ENCODE measurements at places on chromosomes 12 and 14.

DNA sequence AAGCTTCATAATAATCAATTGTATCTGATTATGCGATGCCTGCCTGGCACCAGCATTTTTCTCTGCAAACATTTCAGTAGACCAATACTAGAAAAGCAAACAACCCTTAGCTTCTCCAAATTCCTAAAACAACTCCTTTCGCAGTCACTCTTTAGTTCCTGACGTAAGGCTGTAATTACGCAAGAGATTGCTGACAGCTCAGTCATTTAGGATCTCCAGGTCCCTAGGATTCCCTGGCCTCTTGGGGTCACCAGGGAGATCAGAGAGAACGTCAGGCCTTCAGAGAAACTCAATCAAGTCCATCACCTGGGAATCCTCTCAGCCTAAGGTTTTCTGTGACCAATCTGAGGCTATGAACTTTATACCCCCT is 390.6 kb downstream of the PAWR start:
- DNase-seq = no peak

GRCh38 chr12:113700943-113701342 is 229.3 kb upstream of the LHX5 start:
- DNase-seq = no peak

- DNase-seq = no peak
Observed at GRCh38 chr12:2759733-2760132, 35.0 kb upstream of the FKBP4 start.

GRCh38 chr12:72037006-72037795 is 98.6 kb downstream of the TPH2 start:
- DNase-seq = no peak

DNA sequence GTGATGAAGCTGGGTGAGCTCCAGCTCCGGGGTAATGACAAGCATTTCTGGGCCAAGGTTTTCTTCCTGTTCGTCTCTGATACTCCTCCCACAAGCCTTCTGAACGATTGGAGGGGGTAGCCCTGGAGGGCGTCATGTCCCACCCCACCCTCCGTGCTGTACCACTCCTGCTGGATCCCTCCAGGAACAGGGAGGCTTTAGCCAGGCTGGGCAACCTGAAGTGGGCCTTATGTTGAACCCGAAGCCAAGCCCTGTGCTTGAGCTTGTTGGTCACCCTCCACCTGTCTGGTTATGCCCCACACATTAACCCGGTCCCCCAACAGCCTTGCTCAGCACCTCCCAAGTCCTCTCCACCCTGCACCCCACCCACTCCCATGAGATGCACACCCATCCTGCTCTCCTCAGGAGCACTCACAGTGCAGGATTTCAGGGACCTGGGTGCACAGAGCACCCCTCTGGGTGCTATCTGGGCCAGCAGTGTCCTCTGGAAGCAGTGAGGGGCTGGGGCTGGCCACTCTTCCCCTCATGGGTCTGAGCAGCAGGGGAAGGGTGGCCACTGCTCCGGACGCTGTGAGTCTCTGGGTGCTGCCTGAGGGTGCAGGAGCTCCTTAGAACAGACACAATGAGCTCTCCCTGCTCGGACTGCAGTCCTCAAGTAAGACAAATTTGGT is 6.8 kb upstream of the KRT83 start:
- DNase-seq = no peak

DNA sequence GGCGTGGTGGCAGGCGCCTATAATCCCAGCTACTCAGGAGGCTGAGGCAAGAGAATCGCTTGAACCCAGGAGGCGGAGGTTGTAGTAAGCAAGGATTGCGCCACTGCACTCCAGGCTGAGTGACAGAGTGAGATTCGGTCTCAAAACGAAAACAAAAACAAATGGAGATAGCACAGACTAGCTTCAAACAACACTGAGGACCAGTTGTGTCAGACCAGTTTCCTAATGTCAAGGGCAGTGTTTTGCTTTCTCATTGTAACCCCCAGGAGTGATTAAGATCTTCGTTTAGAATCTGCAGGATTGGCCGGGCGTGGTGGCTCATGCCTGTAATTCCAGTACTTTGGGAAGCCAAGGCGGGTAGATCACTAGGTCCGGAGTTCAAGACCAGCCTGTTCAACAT is 18.5 kb downstream of the RPGRIP1 start:
- no peak for DNase-seq

DNA sequence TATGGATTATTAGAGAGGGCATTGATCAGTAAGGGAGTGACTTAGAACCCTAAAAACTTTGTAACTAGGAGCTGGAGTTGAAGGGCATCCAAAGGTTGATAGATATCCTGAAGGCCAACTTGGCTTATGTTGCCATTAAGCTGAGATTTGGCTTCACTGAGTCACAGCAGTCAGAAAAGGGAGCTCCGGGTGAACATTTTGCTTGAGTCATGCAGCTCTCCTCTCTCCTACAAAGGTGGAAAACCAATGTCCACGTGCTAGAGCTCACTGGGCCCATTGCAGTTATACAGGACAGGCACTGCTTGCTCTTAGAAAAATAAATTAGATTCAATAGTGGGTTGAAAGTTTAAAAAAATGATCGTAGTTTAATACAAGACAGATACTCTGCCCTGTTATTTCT is 87.3 kb upstream of the LRIG3 start:
- no peak for DNase-seq

DNA sequence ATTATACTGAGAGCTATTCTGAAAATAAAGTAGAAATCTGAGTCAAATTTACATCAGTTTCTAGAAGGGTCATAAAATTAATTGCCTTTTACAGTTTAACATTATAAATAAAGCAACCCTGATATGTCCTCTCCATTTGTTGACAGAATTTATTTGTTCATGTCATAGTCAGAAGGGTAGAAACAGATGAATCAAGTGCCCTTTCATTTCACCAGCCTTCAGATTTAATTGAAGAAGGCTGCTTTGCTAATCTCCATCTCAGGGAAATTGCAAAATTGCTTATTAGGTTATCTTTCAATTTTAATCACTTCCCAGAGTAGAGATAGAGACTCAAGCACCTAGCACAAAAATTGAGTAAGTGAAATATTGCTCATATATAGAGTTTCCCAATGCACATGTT is 76.8 kb downstream of the ATXN7L3B start:
- DNase-seq = no peak

- DNase-seq = no peak
Observed at GRCh38 chr14:45678163-45678562, 425.2 kb upstream of the MIS18BP1 start.

GRCh38 chr12:24864796-24865125 is 84.1 kb downstream of the BCAT1 start:
- no peak for DNase-seq
